Immature natural killer cell (primary cell): ENCODE measurements at places on chromosomes 7 and 10.

DNA sequence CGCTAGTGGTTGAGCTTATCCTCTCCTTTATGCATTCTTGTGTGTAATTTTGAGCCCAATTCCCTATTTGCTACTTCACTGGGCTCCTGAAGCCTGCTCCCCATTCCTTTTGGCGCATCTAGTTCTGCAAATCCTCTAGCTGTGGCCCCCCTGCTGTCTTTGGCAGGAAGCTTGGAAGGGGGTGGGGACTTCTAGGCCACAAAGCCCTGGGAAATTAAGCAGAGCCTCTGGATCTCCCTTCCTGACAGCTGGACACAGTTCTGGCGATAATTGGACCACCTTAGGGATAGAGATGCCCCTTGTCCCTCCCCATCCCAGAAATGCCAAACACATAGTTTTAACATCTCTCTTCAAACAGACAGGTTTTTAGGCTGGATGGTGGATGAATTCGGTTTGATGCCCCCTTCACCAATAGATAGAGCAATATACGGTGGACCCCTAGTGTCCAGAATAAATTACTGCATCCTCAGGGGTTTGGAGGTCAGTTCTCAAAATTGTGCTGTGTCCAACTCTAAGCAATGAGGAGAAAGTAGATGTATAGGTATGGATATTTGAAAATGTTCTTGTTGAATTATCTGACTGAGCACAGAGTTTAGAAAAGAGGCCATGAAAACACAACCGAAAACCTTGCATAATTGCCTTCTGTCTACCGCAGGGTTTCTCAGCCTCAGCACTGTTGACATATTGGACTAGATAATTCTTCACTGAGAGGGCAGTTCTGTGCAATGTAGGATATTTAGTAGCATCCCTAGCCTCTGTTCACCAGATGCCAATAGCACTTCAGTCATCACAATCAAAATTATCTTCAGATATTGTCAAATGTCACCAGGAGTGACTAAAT, 75.5 kb downstream of the PAPSS2 start:
- DNase-seq: peak; percentile 3

DNA sequence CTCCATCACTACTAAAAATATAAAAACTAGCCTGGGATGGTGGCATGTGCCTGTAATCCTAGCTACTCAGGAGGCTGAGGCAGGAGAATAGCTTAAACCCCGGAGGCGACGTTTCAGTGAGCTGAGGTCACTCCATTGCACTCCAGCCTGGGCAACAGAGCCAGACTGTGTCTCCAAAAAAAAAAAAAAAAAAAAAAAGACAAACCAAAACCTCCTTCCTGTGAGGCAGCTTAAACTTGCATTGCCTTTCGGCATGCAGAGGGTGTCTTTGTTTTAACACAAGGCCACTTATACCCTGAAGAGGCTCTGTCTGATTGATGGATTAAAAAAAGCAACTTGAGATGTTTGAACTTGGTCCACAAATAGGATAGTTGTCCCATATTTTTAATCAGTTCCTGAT, 128.4 kb upstream of the RSU1 start:
- no peak for DNase-seq

- no peak for DNase-seq
Observed at GRCh38 chr7:24038993-24039392, 245.0 kb upstream of the NPY start.

DNA sequence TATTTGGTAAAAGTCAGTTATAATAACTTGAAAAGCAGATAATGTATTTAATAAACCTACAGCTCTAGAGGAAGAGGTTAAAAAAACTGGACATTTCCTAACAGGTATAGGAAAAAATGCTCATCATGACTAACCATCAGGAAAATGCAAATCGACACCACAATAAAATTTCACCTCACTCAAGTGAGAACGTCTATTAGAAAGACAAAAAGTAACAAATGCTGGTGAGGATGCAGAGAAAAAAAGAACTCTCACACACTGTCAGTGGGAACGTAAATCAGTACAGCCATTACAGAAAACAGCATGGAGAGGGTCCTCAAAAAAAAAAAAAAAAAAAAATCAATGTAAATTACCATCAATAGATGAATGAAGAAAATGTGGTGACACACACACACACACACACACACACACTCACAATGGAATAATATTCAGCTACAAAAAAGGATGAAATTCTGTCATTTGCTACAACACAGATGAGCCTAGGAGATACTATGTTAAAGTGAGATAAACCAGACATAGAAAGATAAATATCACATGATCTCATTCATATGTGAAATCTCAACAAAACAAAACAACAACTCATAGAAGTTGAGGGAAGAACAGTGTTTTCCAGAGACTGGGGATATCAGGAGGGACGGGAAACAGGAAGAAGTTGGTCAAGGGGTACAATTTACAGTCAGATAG, 20.1 kb downstream of the EPC1 start:
- no peak for DNase-seq

GRCh38 chr7:1081336-1081735, 6.6 kb upstream of the GPER1 start:
- DNase-seq: no peak

GRCh38 chr10:64376167-64376566, 855.0 kb downstream of the REEP3 start:
- DNase-seq: no peak

- DNase-seq: no peak
Observed at GRCh38 chr7:141550386-141551093, 670 bp upstream of the AGK start.

GRCh38 chr10:80588546-80588945, 50.8 kb downstream of the SH2D4B start:
- DNase-seq: no peak

- no peak for DNase-seq
Observed at GRCh38 chr7:266851-267840, 22.8 kb upstream of the FOXL3 start.

GRCh38 chr7:107528461-107528860, 35.3 kb downstream of the COG5 start:
- no peak for DNase-seq

- DNase-seq: no peak
Observed at GRCh38 chr7:45125193-45125904, 13.9 kb upstream of the TBRG4 start.

GRCh38 chr10:118840071-118840775, 85.5 kb upstream of the CACUL1 start:
- no peak for DNase-seq

GRCh38 chr10:98446661-98447221, at the start of gene HPS1:
Gene HPS1 (minus strand): TSS chr10:98446935. CDS start chr10:98443240, 3,695 bp downstream.
- peak; percentile 78 for DNase-seq

GRCh38 chr10:124522933-124523871, 61.6 kb downstream of the LHPP start:
- no peak for DNase-seq

- DNase-seq: no peak
Observed at GRCh38 chr10:61029411-61029810, 85.4 kb upstream of the RHOBTB1 start.

- DNase-seq: no peak
Observed at GRCh38 chr7:84446991-84447480, 252.4 kb upstream of the SEMA3A start.

- DNase-seq: no peak
Observed at GRCh38 chr7:40099837-40100236, 34.6 kb downstream of the MPLKIP start.

DNA sequence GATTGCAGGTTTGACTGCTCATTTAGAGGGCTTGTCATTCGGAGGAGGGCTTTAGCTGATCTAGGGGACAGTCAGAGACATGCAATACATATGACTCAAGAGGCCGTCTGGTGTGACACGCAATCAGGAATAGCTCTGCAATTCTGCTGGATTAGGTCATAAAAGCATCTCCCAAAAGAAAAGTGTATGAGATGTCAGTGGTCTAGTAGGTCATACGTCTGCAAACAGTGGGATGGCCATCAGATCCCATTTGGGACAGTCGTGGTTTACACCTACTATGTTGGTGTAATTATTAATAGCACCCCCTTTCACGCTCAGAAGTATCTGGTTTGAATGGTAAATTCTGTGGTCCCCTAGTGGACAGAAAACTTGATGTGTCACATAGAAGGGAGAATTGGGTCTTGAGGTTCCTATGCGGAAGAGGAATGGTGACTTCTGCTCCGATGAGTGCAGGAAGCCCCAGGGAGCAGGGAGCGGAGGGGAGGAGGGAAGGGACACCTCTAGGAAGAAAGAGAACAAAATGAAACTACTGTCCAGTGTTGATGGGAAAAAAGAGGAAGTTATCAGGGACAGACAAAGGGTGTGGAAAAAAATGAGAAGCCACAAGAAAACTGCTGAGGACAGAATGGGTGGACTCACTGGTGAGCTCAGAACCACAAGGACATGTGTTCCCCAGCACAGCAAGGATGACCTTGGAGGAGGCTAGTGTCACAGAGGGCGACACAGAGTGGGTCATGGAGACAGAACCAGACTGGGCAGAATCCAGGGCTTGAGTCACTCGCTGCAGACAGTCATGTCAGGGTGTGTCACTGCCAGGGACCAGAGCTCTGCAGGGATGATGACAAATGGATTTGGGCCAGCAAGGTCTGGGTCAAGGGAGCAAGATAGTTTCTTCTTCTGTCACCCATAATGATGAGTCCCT, 59.9 kb downstream of the MAP3K8 start:
- DNase-seq: no peak

DNA sequence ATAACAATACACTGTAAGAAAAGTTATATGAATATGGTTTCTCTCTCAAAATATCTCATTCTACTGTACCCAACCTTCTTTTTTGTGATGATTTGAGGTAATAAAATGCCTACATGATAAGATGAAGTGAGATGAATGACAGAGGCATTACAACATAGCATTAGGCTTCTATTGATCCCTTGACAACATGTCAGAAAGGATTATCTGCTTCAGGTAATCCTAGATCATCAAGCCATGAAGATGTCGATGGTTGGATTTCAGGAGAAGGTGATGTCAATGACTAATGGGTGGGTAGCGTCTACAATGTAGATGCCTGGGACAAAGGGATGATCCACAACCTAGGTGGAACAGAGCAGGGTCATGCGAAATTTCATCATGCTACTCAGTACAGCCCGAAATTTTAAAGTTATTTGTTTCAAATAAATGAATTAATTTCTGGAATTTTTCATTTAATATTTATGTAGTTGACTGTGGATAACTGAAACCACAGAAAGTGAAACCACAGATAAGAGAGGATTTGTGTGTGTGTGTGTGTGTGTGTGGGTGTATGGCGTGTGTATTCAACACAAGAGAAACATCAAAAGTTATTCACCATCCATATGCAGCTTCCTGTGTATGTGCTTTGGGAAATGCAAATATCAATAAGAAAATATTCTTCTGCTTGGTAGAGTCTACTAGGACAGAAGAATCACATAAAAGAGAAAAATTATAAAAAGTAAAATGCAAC, 77.0 kb downstream of the MAGI2 start:
- DNase-seq: no peak

GRCh38 chr7:155455776-155456737, 1.9 kb upstream of the EN2 start:
- no peak for DNase-seq
